ENCODE measurements at places on chromosomes 7 and 10.

GRCh38 chr10:30866896-30867295 is 164.8 kb downstream of the ZNF438 start:
- no peak for DNase-seq

DNA sequence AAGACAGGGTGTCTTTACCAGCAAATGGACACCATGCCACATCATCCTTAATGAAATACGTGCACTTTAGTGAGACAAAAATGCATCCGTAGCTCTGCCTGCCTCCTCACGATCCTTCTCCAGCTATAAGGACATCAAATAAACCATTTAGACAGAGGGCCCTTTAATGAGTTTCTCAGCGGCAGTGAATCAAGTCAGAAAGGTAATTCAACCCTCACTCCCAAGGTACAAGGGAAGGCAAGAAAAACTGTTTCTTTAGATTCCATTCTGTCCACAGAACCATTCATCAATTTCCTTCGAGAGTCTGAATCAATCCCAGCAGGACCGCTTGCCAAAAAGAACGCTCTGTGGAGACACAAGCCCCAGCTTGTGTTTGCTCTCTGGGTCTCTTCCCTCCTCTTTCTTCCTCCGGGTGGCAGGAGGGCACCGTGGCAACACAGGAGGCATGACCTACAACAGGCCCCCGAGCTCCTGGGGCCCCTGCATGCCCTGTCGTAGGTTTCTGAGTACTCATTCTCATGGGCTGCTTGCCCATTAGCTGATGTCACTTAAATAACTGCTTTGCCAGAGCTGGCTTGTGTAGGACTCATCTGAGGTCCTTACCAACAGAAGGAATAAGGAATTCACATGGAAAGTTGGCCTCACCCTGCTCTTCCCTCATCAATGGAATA is 297.8 kb upstream of the PRKCQ start:
- DNase-seq = peak; percentile 20

DNA sequence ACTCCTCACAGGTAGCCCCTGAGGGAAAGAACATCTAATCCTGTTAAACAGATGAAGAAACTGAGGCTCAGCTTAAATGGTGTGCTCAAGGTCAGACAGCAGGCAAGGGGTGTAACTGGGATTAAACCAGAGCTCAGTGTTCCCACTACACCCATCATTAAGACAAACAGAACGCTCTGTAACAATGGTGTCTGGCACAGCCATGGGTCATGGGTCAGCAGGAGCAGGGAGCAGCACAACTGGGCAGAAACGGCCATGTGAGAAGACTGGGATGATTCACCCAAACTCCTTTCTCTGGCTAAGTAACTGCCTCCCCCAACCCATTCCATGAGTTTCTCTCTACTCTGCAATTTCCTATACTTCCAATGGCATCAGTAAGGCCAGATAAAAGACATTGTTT is 85.5 kb upstream of the PDE1C start:
- no peak for DNase-seq

- DNase-seq = no peak
Observed at GRCh38 chr7:23928418-23928775, 218.4 kb downstream of the STK31 start.

DNA sequence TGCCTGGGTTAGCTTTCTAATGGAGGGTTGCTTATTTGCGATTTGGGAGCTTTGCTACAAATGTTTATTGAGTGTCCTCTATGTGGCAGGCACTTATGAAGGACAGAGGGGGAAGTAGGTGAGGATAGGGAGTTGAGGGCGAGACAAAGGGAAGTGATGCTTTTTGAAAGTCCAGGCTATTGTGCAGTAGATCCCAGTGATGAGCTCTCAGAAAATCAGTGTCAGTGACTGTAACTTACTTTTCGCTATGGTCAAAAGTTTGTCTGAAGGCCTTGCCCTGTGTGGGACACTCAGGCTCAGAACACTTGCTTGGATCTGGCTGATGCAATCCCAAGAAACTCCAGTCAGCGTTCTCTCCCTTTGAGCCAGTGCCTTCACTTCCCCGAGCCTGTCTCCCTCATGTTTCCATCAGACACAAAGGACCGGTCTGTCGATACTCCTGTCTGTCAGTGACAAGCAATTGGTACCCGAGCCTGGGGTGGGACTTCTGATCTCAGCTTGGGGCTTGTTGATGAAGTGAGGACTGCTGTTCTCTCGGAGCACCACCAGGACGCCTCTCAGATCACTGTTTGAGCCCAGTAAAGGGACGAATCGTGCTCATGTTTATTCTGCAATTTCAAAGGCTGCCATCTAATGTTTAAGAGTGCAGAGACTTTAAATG is 63.1 kb upstream of the SORCS3 start:
- no peak for DNase-seq

DNA sequence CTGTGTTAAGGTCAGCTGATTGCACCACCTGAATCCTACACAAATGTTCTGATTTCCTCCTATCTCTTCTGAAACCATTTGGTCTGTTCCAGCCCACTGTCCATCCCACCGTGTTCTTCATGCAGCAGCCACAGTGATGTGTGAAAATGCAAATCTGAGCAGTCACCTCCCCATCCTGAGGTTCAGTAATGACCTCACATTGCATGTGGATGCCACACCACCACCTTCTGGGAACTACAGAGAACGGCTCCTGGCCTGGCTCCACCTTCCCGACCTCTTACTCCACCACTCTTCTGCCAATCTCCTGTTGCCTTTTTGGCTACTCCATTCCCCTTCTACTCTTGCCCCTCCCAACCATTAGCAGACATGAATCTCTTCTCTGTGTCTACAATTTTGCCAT is 244.4 kb downstream of the TNS3 start:
- DNase-seq = no peak

DNA sequence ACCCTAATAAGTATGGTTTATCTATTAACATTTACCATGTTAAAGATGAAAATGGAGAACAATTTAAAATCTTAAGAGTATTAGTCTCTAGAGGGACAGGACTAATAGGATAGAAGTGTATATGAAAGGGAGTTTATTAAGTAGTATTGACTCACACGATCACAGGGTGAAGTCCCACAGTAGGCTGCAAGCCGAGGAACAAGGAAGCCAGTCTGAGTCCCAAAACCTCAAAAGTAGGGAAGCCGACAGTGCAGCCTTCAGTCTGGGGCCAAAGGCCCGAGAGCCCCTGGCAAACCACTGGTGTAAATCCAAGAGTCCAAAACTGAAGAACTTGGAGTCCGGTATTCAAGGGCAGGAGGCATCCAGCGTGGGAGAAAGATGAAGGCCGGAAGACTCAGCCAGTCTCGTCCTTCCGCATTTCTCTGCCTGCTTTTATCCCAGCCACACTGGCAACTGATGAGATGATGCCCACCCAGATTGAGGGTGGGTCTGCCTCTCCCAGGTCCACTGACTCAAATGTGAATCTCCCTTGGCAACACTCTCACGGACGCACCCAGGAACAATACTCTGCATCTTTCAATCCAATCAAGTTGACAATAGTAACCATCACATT is 140.8 kb upstream of the FAM20C start:
- DNase-seq = no peak

GRCh38 chr7:102075126-102075525 is 211.5 kb upstream of the SH2B2 start:
- no peak for DNase-seq

DNA sequence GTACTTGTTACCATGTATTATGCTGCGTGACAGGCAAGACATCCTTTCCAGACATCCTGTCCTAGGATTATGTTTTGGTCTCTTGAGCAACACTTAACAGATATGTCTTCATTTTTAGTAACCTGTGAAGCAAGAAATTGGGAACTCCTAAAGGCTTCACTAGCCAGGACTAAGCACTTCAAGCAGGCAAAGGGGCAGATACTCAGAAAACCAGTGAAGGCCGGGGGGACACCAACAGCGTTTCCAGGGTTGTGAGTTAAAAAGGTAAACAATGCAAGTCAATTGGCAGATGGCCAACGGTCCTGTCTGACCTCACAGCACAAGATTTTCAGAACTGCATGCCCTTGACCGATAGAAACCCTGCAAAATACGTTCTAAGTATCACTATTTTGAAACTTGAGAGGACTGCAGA is 77.6 kb upstream of the SFMBT2 start:
- peak; percentile 20 for DNase-seq

Data from Kasumi-1 (cell line).